ENCODE measurements at places on chromosomes 11 and 22. TPM values are rescaled to one million over a fixed set of nuclear protein-coding genes. Genes with fewer than 3 reads are reported as not detected.

DNA sequence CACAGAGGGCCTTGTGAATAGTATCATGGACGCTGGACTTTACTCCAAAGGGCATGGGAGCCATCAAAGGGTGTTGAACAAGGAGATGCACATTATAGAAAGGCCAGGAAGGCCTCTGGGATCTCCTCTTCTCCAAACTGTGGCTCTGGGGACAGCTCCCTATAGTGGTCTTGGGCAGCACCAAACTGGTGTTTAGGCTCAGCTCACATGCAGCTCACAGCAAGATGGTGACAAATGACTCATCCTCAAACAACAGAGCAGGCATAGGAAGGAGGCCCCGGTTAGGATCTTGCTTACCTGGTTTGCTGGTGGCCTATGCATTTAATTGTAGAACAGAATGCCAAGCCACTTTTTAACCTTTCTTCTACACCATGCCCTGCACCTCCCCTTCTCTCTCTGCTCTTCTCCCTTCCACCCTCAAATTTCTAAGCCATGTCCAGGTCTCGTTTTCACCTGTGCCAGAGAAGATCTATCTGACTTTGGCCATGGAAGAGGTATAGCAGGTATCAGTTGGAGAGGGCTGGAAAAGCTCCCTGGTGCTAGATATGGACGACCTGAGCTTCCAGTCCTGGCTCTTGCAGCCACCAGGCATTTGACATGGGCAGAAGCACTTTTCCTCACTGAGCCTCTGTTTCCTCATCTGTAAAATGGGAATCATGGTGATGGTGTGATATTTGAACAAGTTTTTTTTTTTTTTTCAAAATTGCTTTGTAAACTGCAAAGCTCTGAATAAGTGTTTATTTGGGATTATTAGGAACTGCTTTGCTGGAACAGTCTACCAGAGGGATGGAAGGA, 14.4 kb upstream of the EHF start:
- no peak for DNase-seq

DNA sequence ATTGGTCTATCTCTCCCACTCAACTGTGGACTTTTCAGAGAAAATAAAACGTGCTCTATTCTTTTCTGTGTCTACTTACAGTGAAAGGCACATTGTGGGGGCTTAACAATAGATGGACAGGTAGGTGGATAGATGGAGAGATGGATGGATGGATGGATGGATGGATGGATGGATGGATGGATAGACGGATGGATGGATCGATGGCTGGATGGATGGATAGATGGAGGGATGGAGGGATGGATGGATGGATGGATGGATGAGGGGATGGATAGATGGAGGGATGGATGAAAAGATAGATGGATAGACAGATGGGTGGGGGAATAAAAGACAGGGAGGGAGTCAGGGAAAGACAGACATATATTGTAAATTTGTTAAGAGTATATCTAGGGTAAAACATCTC, 14.2 kb upstream of the SLC1A2 start:
- no peak for DNase-seq

GRCh38 chr11:45820211-45820857, 15.4 kb downstream of the SLC35C1 start:
- no peak for DNase-seq

DNA sequence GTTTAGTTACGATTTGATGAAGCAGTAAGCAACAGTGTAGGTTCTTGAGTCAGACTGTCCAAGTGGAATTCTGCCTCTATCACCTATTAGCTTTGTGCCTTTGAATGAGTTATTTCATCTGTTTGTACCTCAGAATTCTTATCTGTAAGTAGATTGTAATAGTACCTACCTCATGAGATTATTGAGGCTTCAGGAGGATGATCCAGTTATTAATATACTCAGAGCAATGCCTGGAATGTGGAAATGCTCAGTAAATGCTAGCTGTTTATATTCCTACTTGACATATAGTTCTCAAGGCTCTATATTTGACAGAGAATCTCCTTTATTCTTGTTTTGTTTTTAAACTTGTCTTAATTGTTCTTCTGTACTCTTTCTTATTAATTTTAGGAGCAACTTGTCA, 70.1 kb downstream of the SFI1 start:
- no peak for DNase-seq

- DNase-seq, result no peak
These were observed 41.6 kb upstream of the LINC01488 start for GRCh38 chr11:69439651-69440464.

DNA sequence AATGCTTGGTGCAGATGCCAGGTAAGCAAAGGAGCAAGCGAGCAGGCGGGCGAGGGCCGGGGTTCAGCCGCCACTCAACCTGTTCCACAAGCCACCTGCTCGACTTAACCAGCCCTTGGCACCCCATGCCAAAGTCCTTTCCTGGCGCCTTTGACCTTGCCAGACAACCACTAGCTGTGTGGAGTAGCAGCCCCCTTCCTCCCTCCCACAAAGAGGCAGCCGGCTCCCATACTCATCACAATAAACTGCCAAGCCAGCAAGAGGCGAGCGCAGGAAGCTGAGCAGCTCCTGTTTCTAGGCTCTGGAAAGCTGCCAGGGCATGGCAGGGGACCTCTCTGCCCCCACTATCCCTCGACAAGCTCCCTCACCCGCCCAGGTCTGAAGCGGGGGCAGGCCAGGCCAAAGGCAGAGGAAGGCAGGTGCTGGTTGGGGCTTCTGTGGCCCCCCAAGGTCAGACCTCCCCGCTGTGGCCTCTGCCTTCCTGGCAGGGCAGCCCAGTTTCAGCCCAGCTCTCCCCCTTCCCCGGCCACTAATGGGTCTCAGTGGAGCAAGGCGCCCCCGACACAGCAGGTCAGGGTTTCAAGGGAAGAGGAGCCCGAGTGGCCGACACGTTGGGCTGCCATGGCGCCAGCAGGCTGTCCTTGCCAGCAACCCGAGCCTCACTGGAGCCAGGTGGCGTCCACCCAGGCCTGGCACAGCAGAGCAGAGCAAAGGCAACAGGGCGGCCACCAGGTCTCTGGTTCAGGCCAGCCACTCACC, 15.3 kb downstream of the MACROD1 start:
- DNase-seq, result no peak

DNA sequence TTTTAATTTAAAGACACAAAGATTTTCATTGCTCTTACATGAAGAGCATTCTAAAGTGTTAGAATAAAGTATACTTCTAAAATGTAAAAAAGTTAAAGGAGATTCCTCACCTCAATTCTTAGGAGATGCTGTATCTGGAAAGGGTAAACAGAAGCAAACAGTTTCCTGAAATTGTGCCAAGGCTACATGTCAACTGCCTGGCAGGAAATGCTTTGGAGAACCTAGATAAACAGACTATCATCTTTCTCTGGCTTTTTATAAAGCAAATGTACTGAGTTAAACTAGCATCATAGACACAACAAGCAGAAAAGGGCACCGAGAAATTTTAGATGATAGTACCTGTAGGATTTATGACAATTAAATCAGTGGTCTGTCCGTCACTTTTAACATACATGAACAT, 24.7 kb upstream of the AKIP1 start:
- DNase-seq, result no peak

DNA sequence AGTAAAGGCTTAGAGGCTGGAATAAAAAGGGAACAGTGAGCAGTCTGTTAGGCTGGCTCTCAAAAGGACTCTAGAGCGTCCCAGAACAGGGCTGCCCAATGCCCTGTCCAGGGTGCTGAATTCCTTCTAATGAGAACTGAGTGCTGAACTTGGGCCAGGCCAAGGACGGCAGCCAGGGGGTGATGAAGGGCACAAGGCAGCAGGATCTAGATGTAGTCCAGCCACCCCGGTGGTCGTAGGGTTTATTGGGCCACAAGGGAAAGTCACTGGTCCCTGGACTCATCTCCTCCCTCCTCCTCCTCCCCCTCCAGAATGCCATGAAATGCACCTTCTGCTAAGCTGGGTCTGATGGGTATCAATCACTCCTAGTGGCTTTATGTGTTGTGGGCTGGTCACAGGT, 19.2 kb downstream of the NPTXR start:
- DNase-seq, result peak; percentile 56

DNA sequence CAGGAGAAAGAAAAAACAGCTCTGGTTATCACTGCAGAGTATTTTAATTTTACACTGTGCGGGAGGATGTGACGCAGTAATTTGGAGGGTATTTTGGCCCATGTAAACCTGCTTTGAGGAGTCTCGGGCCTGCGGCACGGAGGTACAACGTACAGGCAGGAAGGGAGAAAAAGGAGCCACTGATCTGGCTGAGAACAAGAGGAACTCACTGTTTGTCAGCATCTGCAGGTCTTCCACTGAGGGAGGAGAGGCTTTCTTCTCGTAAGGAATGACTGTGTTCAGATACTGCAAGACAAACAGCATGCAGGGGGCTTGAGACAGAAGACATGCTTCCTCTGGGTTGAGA, 44.0 kb downstream of the FEZ1 start:
- DNase-seq, result no peak

GRCh38 chr11:69125861-69126260, 29.9 kb upstream of the SMIM38 start:
- no peak for DNase-seq

GRCh38 chr22:49306632-49307480, 520.8 kb downstream of the BRD1 start:
- no peak for DNase-seq

GRCh38 chr11:23278121-23278520, 417.8 kb upstream of the CCDC179 start:
- no peak for DNase-seq

DNA sequence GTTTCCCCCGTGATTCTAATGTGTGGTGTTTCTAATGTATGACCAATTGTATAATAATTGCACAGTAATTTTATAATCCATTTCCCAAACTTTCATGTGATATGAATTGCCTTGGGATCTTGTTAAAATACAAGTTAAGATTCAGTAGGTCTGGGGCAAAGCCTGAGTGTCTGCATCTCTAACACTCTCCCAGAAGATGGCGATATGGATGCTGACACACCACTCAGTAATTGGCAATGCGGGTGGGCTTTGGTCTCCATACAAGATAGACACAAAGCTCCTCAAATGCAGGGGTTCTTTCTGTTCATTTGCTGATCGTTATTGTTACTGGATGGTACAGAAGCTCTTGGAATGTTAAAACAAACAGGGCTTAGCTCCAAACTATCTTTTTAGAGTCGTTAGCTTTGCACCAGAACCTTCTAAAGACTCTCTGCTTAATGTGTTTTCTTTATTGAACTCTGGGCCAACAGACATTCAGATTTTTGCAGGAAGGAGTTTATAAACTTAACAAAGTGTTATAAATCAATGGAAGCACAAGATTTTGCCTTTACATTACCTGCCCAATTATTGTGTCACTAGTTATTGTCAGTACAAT, 45.4 kb upstream of the ANO3 start:
- DNase-seq, result peak; percentile 45

GRCh38 chr11:48049036-48049435, 68.7 kb downstream of the PTPRJ start:
- DNase-seq, result no peak

DNA sequence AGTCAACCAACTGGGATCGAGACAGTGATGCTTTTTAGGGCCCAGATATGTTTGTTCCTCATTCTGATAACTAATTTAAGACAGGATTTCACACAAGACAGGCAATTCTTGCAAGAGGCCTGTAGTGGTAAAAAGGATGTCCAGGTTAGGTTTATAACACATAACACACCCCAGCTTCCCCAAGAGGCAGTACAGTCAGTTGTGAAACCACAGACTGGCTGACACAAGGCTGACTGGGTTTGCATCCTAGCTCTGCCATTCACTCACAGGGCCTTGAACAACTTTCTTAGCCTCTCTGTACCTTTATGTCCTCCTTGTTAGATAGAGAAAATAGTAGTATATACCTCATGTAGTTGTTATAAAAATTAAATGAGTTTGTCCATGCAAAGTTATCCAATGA, 55.0 kb upstream of the PTH start:
- no peak for DNase-seq

GRCh38 chr11:5600374-5600851, 4.0 kb downstream of the TRIM6 start:
- peak; percentile 77 for DNase-seq

- no peak for DNase-seq
These were observed 7.0 kb downstream of the DNAJB13 start for GRCh38 chr11:73957654-73958361.

DNA sequence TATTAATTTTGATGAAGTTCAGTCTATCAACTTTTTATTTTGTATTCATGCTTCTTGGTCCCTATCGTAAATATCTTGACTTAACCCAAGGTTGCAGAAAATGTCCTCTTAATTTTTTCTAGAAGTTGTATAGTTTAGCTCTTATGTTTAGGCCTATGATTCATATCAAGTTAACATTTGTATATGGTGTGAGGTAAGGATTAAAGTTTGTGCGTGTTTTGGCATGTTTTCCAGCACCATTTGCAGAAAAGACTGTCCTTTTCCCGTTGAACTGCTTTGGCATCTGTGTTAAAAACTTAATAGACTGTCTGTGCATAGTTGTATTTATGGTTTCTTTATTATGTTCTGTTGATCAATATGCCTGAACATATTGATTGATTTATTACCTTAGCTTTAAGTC, 42.3 kb downstream of the ARHGEF12 start:
- DNase-seq, result no peak

DNA sequence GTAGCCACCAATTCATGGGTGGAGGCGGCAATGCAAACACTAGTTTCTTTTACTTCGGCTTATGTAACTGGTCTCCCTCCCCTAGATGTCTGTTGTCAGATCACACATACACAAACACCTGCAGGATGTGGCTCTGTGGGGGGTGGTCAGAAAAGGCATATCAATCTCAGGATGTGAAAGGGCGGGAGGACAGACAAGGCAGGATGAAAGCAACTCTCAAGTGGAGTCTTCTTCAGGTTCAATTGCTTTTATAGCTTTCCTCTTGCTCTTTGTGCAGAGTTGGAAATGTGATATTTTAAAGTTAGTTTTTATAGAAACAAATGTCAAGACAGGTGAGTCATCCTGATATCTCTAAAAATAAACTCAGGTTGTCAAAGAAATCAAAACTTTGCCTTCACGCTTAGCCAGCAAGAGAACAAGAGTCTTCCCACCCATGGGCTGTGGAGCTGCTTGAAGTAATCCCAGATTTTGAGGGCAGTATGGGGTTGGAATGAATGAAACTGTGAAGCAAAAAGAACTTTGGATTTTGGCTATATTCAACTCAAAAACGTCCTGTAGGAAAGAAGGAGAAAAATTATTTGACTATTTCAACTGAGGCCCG, 423.4 kb downstream of the GUCY1A2 start:
- no peak for DNase-seq

- peak; percentile 46 for DNase-seq
These were observed 36.3 kb downstream of the MMP7 start for GRCh38 chr11:102494216-102494615.

Gene MS4A18
- not detected for total RNA-seq

Gene SCUBE1
- not detected for total RNA-seq

Gene CNGA4
- 0.17 TPM for total RNA-seq

Gene PAX6
- total RNA-seq, result 0.14 TPM

Gene SMIM38
- total RNA-seq, result 1.8 TPM

Gene ANKRD13D
- total RNA-seq, result 25.4 TPM

Gene CCDC87
- 0.31 TPM for total RNA-seq

Gene C11orf87
- not detected for total RNA-seq

Gene TBC1D10A
- 17.0 TPM for total RNA-seq

Data from A172 (cell line).